ENCODE measurements at places on chromosomes 6 and 20.

DNA sequence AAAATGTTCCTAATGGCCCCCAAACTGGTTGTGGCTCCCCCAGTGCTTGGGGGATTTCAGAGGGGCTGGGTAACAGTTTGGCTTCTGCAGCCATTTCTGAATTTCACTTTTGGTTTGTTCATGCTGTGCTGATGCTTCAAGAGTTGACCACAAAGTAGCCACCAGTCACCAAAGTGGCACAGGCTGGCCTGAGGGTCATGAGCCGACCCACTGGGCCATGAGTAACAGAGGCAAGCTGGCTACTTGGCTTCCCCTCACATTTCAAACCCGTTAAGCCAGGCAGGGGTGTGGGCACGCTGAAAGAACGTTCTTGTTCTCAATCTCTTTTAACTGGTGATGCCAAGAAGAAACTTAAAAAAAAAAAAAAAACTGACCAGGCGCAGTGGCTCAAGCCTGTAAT, 15.1 kb upstream of the NXT1 start:
- DNase-seq: no peak

GRCh38 chr20:20204256-20204655, 151.9 kb downstream of the CFAP61 start:
- DNase-seq: no peak

DNA sequence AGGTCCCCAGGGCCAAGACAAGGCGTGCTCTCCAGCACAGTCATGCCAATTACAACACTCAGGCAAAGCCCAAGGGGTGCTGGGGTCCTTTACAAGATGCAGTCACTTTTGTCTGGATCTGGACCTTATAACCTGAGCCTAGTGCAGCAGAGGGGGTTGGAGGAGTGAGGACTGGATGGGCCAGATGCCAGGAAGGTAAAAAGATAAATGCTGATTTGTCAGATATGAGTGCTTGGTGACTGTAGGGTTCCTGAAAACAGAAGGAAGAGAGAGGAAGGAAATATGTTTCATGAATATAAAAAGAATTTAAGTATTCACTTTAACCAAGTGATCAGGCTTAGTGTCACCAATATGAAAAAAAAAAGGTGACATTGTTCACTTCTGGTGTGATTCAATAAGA, 43.4 kb upstream of the TFAP2A start:
- DNase-seq: no peak

DNA sequence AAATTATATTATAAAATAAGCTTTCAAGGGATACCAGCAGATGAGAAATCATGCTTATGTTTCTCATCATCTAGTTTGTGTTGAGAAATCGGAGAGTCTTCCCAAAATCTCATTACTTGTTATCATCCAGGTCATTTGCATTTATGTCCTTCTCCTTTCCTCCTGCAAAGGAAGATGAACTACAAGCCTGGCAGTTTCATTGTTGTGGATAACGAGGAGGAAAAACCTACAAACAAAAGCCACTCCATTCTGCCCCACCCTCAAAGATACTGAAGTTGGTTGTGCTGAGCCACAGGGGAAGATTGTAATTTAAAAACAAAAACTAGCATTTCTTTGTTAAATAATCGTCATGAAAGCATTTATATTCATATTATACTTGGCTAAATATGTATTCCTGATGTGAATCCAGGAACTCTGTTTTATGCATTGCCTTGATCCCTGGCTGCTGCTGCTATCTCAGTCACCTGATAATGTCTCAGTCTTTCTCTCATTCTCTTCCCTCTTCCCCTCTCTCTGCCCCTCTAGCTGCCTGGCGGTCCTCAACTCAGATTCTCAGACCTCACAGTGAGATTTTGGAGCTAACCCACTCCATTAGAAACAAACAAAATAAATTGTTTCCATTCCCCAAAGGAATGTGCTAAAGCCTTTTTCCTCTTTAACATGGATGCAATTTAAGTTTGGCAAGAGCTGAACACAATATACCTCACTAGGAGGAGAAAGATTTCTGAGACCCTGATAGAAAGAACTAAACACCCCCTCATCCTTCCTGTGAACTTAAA, 185.3 kb downstream of the ADAT2 start:
- no peak for DNase-seq

DNA sequence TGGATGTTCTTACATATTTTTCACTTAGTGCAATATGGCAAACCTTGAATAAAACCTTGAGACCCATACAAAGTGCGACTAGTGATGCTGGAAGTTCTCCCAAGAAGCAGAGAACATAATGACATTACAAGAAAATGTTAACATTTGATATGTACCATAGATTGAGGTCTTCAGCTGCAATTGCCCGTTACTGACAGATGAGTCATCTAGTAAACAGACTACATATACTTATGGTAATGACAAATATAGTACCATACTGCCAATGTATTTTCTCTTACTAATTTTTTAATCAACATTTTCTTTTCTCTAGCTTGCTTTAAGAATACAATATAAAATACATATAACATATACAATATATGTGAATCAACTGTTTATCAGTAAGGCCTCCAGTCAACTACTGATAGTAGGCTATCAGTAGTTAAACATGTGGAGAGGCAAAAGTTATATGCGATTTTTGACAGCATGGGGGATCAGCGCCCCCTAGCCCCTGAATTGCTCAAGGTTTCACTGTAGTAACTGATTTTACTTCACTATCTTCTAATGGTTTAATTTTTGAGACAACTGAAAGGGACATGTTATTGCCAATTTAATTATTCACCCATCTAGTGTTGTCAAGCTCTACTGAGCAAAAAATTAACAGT, 166.7 kb upstream of the ADGRB3 start:
- no peak for DNase-seq
